ENCODE measurements at places on chromosomes 1 and 21. TPM values are rescaled to one million over a fixed set of nuclear protein-coding genes. Genes with fewer than 3 reads are reported as not detected.

Gene RYR2
- total RNA-seq, result 828 TPM

GRCh38 chr1:91557039-91557690 lies 56.5 kb downstream of the CDC7 start:
- no peak for DNase-seq

Gene ADAMTS5
- total RNA-seq, result 3.0 TPM

Gene MTMR11
- total RNA-seq, result 2.5 TPM

DNA sequence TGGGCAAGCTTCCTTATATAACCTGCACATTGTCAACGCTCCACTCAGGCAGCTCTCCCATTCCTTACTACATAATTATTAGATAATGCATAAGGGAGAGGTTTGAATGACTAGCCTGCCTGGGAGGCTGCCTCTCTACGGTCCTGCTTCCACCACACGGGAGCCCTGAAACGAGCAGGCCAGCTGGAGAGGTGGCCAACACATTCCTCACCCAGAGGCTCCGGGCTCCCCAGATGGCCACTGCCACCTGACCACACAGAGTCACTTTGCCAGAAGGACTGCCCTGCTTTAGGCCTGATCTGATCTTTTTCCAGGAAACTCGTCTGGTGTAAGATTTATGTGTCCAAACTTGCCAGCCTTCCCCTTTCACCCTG lies 27.9 kb downstream of the HIVEP3 start:
- peak; percentile 70 for DNase-seq

GRCh38 chr1:81308191-81308590 lies 492.5 kb upstream of the ADGRL2 start:
- DNase-seq, result no peak

GRCh38 chr1:30314591-30314990 lies 408.8 kb downstream of the MATN1 start:
- no peak for DNase-seq

Gene AP4B1
- 15.4 TPM for total RNA-seq

Gene TIE1
- total RNA-seq, result 21.9 TPM
